Heart right ventricle (tissue), 16 donors: ENCODE measurements at places on chromosomes 7 and 10. TPM values are rescaled to one million over a fixed set of nuclear protein-coding genes. Genes with fewer than 3 reads are reported as not detected.

CYP3A4 gene
- total RNA-seq = not detected

RADIL gene
- 3.8 TPM for total RNA-seq

DNAJC12 gene
- total RNA-seq = 6.9 TPM

OPN1SW gene
- total RNA-seq = not detected

PDCD11 gene
- total RNA-seq = 12.9 TPM

NKX1-2 gene
- not detected for total RNA-seq

- H3K27ac ChIP-seq = no peak overlapping the region
- DNase-seq = no peak
- no peaks in the 10 kb centered on the region for H3K27me3 ChIP-seq
Measured at GRCh38 chr10:70664702-70665195, 7.6 kb upstream of the ADAMTS14 start.

- peaks cover 83% of the 10 kb centered on the region for H3K36me3 ChIP-seq
- peaks cover 9% of the 10 kb centered on the region for H3K4me1 ChIP-seq
- no peaks in the 10 kb centered on the region for H3K27me3 ChIP-seq
- peak overlapping the region; percentile 24 for H3K27ac ChIP-seq
- no peak for DNase-seq
Measured at GRCh38 chr10:133364645-133365431, 7.0 kb upstream of the FUOM start.

GRCh38 chr10:90007226-90007625 is 305.8 kb downstream of the KIF20B start:
- H3K27ac ChIP-seq = no peak overlapping the region
- H3K36me3 ChIP-seq = no peaks in the 10 kb centered on the region
- no peaks in the 10 kb centered on the region for H3K27me3 ChIP-seq
- no peak overlapping the region for H3K4me3 ChIP-seq

DNA sequence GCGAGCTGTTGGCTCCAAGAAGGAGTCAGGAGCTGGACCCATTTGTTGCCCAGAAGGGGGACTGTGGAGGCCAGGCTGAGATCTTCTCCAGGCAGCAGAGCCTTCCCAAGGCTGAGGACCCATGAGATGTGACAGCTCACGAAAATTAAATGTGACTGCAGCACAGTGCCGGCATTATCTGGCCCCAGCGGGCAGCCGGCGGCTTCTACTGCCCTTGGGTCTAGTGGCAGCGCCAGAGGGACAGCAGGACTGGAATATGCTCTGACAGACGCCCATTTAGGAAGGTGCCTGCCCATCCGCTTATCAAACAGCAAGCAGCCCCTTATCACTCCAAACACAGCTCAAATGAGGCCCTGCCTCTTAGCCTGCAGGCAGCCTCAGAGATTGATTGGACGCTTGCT is 122.9 kb upstream of the LYZL2 start:
- H3K27ac ChIP-seq = peak overlapping the region; percentile 34
- DNase-seq = no peak
- H3K36me3 ChIP-seq = no peaks in the 10 kb centered on the region
- no peaks in the 10 kb centered on the region for H3K27me3 ChIP-seq
- no peak overlapping the region for H3K4me3 ChIP-seq

DNA sequence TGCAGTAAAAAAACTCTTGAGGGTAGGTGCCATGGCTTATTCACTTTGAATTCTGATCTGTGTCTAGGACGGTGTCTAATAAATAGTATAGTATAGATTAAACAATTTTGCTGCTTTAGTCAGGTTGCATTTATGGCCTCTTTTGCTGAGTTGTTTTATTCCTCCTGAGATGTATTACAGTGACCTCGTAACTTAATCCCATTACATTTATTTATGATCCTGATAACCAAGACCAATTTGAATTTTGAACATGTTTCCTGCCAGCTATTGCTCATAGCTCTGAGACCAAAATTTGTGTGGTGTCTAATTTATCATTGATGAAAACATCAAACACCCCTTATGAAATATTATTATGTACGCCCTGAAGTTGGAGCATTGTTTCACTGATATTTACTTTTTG is 381.9 kb upstream of the SEMA3C start:
- DNase-seq = no peak
- H3K27ac ChIP-seq = no peak overlapping the region
- no peaks in the 10 kb centered on the region for H3K27me3 ChIP-seq
- H3K4me1 ChIP-seq = no peaks in the 10 kb centered on the region
- H3K36me3 ChIP-seq = no peaks in the 10 kb centered on the region

DNA sequence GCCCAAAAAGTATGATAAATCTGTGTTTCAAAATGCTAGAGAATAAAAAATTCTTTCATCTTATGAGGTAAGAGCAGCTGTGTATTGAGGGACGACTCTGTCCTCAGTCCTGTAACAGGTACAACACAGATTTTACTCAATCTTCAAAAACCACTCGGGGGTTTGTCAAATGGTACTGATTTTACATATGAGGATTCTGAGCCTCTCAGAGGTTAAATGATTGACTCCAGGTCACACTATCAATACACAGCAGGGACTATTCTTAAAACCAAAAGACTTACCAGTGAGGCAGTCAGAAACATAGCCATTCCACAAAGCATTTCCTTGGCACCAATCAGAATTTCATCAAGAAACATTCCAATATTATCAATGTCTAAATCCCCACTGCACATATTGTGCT is 95.5 kb downstream of the SGMS1 start:
- no peaks in the 10 kb centered on the region for H3K4me1 ChIP-seq
- H3K27ac ChIP-seq = no peak overlapping the region
- no peak overlapping the region for H3K4me3 ChIP-seq
- no peaks in the 10 kb centered on the region for H3K36me3 ChIP-seq
- no peak for DNase-seq

DNA sequence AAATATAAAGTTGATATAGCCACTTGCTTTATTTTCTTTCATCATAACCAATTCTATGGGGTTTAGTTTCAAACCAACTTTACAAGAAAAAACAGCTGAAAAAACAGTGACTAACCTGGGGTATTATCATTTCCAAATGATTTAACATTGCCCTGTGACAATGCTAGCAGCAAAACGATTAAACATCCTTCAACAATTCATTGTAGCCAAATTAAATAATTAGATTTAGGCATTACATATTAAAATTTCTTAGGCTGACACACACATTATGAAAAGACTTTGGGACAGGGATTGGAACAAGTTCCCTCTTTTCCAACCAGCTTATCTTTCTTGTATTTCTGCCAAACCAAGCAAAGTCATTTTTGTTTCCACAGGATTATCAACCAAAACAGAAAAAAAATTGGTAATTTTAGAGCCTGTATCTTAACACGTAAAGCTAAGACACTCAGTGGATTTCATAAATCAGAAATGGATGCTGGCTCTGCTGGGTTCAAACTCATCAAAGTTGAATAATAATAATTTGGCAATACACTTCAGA is 84.0 kb downstream of the SEMA3D start:
- peaks cover 18% of the 10 kb centered on the region for H3K4me1 ChIP-seq
- H3K27me3 ChIP-seq = no peaks in the 10 kb centered on the region
- H3K27ac ChIP-seq = no peak overlapping the region
- no peak overlapping the region for H3K4me3 ChIP-seq
- DNase-seq = no peak

- DNase-seq = no peak
- H3K27me3 ChIP-seq = no peaks in the 10 kb centered on the region
- no peak overlapping the region for H3K27ac ChIP-seq
- no peaks in the 10 kb centered on the region for H3K36me3 ChIP-seq
- H3K4me3 ChIP-seq = no peak overlapping the region
Measured at GRCh38 chr7:96285579-96285978, 36.3 kb downstream of the SLC25A13 start.

DNA sequence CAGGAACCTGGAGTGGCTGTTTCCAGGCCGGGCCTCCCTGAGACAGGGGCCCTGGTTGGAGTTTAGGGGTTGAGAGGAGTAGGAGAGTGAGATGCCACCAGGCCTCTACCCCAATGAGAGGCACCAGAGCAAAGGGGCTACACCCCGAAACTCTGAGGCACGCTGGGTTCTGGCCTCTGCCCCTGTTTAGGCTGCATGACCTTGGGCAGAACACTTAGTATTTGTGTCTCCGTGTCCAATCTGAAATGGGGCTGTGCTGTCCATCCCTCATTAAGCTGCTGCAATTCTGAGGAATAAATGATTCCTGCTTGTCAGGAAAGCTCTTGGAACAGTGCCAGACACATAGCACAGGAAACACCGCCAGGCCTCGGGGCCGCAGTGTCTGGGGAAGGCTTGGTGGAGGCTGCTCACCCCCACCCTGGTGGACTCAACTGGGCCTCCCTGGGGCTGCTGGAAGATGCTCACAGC is 40.5 kb upstream of the SAMD8 start:
- H3K4me1 ChIP-seq = peaks cover 14% of the 10 kb centered on the region
- DNase-seq = no peak
- H3K27me3 ChIP-seq = no peaks in the 10 kb centered on the region
- H3K36me3 ChIP-seq = no peaks in the 10 kb centered on the region
- peak overlapping the region; percentile 73 for H3K27ac ChIP-seq

- H3K27ac ChIP-seq = no peak overlapping the region
- no peaks in the 10 kb centered on the region for H3K36me3 ChIP-seq
- peaks cover 16% of the 10 kb centered on the region for H3K27me3 ChIP-seq
Measured at GRCh38 chr10:129174232-129175014, 292.6 kb upstream of the MGMT start.

- no peak for DNase-seq
- no peaks in the 10 kb centered on the region for H3K36me3 ChIP-seq
- H3K4me1 ChIP-seq = peaks cover 23% of the 10 kb centered on the region
- no peak overlapping the region for H3K4me3 ChIP-seq
Measured at GRCh38 chr10:28880683-28880950, 203.3 kb downstream of the BAMBI start.

GRCh38 chr7:24718431-24718831 is 38.8 kb downstream of the GSDME start:
- no peaks in the 10 kb centered on the region for H3K27me3 ChIP-seq
- H3K27ac ChIP-seq = no peak overlapping the region
- H3K4me3 ChIP-seq = no peak overlapping the region

GRCh38 chr7:74439541-74439940 is 14.2 kb upstream of the GTF2IRD1 start:
- DNase-seq = no peak
- H3K4me3 ChIP-seq = no peak overlapping the region
- no peaks in the 10 kb centered on the region for H3K4me1 ChIP-seq
- no peaks in the 10 kb centered on the region for H3K27me3 ChIP-seq
- no peaks in the 10 kb centered on the region for H3K36me3 ChIP-seq

DNA sequence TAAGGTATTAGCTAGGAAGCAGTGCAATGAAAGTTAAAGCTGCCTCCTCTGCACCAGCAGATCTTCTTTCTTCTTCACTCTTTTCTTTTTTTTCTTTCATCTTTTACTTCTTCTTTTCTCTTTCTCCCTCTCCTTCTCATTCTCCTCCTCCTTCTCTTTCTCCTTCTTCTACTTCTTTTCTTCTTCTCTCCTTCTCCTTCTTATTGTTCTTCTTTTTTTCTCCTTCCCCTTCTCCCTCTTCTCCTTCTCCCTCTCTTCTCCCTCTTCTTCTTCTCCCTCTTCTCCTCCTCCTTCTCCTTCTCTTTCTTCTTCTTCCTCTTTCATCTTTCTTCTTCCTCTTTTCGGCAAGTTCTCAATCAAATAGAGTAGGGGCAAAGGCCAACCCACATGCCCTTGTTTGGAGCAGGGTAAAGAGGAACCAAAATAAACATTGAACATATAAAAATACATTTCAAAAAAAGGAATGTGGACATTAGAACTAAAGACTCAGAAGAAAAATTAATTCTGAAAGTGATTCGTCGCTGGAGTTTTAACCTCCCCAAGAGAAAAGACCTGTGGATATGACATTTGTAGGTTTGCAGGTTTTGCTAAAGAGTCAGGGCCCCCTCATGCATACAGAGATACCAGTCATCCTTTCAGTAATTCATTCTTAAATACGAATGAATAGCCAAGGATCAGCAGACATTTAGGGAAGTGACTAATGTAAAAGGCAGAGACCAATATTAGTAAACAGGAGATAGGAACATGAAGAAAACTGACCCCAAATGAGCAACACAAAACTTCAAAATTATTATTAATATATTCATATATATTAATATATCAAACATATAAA is 93.0 kb upstream of the RSU1 start:
- H3K27ac ChIP-seq = no peak overlapping the region
- H3K4me1 ChIP-seq = no peaks in the 10 kb centered on the region
- no peaks in the 10 kb centered on the region for H3K36me3 ChIP-seq
- no peak overlapping the region for H3K4me3 ChIP-seq
- DNase-seq = no peak

DNA sequence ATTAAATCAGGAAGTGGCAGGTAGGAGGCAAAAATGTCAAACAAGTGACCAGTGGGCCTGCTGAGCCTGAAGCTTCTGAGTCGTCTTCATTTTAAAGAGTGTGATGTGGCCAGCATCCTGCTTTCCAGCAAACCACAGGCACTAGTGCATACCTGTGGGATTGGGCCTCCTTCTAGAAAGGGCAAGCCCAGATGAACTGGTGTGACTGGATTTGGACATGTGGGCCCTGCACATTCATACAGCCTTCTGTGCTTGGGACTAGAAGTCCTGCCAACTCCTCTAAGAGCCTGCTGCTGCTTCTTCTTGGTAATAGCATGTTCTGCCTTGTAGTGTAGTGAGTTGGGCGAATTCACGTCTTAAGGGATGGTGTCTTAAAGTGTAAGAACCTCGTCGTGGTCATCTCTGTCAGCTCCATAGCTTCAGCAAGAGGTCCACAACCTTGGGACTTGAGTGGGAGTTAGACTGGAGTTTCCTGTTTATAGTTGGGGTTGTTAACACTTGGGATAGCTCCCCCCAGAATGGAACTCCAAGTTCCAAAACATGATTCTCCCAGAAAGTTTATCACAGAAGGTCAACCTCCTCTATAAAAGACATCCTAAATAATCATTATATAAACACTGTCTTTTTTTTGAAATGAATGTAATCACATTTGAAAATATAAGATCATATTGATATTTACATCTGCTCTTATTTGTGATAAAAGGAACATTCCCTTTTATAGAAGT is 11.2 kb downstream of the BMPER start:
- no peak overlapping the region for H3K27ac ChIP-seq
- H3K4me1 ChIP-seq = peaks cover 8% of the 10 kb centered on the region
- no peak for DNase-seq
- H3K36me3 ChIP-seq = no peaks in the 10 kb centered on the region

- H3K27me3 ChIP-seq = no peaks in the 10 kb centered on the region
- DNase-seq = no peak
- H3K4me3 ChIP-seq = no peak overlapping the region
- no peaks in the 10 kb centered on the region for H3K36me3 ChIP-seq
- no peaks in the 10 kb centered on the region for H3K4me1 ChIP-seq
Measured at GRCh38 chr7:119065966-119066365, 841.5 kb downstream of the ANKRD7 start.

GRCh38 chr10:45000752-45001380 is at the start of gene ZNF22:
TSS of gene ZNF22 (plus strand) at chr10:45000923. CDS start at chr10:45003369, 2,446 bp downstream.
- H3K4me1 ChIP-seq = peaks cover 48% of the 10 kb centered on the region
- no peaks in the 10 kb centered on the region for H3K27me3 ChIP-seq
- H3K4me3 ChIP-seq = peak within 1 kb of the TSS; percentile 62
- peak; percentile 81 for DNase-seq
- peaks cover 29% of the 10 kb centered on the region for H3K36me3 ChIP-seq

- H3K27ac ChIP-seq = no peak overlapping the region
- H3K4me3 ChIP-seq = no peak overlapping the region
- DNase-seq = no peak
- H3K27me3 ChIP-seq = no peaks in the 10 kb centered on the region
Measured at GRCh38 chr10:72638586-72639440, 12.9 kb upstream of the MICU1 start.
